ENCODE measurements at places on chromosomes 16 and 17.

GRCh38 chr16:75640598-75640997, 6.9 kb downstream of the KARS1 start:
- no peak for DNase-seq

DNA sequence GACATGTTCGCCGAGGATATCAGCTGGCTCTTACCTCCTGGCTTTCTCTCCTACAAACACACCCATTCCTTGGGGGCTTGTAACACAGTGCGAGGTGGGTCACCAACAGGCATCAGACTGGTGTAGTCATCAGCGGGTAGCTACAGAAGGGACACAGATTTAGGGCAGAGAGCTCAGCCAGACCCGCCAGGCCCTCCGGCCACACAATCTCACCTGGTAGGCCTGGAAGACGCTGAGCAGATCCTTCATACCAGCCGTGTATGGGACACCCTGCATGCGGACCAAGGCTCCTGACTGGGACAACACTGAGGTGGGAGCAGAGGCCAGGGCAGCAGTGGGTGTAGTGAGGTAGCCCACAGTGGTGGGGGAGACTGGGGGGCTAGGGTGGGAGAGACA, 5.8 kb downstream of the ESRP2 start:
- no peak for DNase-seq

DNA sequence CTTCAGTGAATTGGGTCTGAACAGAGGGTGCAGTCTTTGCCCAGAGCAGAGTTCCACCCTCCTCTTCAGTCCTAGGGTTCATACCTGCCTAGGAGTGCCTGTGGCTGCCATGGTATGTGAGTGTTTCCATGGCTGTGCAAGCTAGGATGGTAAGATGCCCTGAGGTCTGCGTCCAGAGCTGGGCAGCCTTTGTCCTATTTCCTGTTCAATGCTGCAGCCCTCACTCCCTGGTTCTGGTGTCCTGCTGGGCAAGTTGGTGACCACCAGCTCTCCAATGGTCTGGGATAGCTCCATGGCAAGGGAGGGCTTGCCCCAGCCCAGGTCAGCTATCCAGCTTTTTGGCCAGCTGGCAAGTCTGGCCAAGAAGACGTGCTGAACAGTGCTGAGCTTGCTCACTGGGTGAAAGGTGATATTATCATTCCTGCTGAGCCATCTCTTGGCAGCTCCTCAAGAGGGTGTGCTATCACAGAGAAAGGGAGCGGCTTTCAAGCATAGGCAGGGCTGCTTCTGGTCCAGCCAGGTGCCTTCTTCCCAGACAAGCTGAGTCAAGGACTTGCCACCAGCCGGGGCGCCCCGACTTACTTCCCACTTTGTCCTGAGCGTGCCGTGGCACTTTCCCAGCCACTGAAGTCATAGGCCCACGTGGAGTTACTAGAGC, 13.0 kb upstream of the NFATC3 start:
- no peak for DNase-seq

GRCh38 chr16:74997042-74997491, 1.8 kb upstream of the ZNRF1 start:
- no peak for DNase-seq

DNA sequence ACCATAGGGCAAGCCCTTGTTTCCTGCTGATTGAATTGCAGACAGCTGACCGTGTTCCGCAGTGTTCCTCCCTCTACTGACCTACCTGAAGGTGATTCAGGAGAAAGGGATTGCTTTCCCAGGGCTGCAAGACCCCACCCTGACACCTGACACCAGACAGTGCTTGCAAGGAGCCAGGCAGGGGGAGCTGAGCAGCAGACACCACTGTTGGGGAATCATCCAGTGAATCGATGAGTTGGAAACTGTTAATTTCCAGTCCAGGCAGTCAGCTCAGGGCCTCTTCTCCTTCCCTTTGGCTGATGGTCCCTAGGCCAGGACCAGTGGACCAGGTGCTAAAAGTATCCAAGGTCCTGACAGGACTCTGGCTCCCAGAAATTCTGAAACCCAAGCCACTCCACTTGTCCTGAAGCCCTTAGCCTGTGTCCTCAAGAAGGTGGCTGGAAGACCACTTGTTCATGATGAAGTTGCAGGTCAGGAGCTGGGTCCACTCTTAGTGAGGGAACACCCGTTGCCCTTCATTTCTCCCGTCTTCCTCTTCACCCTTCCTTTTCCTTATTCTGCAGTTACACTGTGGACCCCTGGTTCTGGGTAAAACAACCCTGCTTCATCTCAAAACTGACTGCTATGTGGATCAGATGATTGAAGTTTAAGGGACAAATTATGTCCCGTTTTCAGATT, 9.5 kb upstream of the UNK start:
- DNase-seq, result no peak

GRCh38 chr16:75252946-75253911, 1.8 kb upstream of the BCAR1 start:
- no peak for DNase-seq

DNA sequence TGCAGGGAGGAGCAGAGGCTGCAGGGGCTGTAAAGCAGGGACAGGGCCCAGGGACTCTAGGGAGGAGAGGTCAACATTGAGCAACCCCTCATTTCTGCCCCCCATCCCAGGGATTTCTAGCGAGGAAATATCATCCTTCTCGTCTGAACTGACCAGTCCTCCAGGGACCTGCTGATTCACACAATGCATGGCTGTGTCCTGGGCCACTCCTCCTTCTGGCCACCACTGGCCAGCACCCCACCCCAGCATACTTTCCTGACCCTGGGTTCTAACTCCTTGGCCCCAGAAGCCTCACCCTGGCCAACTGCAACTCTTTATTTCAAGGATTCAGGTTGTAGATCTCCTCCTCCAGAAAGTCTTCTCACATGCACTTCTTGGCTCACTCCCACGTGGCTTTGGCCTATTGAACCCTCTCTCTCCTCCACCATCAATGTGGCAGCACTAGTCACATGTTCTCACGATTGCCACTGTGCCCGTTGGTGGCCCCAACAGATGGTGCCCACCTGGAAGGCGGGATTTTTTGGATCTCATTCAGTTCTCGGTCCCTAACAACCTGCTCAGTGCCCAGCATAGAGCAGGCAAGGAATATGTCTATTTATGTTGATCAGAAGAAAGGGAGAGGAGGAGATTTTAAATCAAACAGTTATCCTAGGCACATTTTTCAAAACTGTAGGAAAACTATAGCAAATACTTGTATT, 41.5 kb downstream of the CUEDC1 start:
- DNase-seq, result no peak

DNA sequence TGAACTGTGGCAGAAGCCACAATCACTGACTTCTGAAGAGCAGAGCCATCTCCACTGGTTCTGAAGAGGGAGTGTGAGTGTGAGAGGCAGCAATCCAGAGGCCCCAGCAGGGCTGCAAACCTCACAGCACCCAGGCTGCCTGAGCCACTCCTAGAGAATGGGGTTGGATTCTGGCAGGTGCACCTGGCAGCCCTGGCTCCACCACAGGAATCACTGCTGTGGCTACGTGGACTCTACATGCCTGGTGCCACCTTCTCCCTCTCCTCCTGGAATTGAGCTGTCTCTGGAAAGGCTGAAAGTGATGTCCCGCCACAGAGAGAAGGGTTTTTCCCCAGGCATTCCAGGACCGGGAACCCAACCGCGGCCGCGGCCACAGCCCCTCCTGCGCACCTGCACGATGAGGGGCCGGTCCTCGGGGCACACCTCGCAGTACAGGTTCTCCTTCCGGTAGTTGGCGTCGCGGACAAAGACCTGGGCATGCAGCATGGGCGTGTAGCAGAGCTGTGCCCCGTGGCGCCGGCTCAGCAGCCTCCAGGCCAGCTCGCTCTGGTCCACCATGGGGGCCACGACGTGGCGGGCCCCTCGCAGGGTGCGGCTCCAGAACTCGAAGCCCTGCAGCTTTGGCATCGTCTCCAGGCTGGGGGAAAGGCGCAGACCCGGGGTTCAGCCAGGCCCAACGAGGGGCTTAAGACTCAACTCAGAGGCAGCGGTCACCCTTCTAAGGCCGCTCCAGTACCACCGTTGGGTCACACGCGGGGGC, 991 bp downstream of the DUS1L start:
- no peak for DNase-seq

DNA sequence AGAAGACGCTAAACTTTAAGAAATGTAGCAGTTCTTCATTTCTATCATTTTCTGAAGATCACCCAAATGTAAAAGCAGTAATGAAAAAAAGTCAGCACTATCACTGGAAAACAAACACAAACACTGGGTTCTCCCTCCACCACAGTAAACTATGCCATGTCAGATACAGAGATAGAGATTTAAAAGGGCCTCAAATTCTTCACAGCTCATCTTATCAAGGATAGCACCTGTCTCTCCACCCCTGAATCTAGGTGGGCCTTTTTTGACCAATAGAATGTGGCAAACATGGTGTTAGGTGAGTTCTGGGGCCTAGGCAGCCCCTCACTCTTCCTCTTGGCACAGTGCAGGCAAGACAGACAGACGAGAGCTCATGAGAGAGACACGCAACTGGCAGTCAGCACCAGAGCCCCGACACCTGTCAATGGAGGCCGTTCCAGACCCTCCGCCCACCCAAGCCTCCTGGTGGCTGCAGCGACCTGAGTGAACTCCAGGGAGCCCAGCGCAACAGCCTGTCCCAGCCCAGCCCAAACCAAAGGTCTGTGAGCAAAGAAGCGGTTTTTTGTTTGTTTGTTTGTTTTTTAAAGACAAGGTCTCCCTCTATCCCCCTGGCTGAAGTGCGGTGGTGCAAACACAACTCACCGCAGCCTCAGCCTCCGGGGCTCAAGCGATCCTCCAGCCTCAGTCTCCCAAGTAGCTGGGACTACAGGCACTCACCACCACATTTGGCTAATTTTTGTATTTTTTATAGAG, 79.8 kb downstream of the TBC1D16 start:
- no peak for DNase-seq

DNA sequence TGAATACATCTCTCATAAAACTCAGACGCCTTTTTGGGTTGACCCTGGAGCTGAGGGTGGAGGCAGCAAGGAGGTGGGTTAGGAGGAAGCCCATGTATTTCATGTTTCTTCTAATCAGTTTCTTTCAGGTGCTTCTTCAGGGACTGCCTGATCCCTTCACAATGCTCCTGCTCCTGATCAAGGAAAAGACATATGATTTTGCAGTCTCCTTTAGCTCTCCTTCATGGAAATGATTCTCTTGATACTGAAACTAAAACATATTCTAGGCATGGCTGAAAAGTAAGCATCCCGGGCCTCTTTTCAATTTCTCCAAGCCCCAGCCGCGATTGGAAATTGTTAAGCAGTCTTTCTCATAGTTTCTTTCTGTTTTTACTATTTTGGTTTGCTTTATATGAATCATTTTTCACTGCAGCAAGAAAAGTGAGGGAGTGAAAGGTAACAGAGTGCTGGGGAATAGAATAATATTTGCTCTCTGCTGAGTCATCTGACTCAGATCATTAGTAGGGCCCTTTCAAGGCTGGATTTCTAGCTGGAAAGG, 730.7 kb downstream of the CDH11 start:
- no peak for DNase-seq

- DNase-seq, result no peak
These were observed 33.7 kb downstream of the NLK start for GRCh38 chr17:28076144-28076543.

DNA sequence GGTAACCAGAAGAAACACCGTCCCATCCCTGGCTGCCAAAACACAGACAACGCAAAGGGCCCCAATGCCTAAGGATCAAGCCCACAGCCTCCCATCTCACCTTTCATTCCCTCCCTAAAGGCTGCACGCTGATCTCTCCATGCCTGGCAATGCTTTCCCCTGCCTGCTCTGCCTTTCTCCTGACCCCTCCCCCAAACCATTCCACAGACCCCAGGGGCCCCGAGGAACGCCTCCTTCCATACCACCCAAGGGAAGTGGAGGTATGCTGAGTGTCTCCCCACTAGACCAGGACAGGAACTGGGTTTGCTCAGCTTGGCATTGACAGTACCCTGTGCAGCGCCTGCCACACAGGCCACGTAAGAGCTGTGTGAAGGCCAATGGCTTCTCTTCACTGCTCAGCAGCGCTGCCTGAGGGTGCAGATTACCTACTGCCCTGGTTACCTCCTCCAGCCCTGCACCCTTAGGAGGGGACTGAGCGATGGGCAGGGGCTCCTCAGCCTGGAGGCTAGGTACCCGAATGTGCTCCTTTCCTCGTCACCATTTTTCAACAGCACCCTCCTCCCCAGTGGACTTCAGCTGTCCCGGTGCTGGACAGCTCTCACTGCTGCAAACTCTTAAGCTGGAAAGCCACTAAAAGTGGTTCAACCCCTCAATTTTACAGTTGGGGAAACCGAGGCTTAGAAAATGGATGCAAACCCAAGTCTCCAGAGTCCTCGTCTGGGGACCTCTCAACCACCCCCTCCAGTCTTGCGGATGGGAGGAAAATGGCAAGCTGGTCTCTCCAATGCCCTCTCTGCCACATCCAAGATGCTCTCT, 45.0 kb downstream of the SRCIN1 start:
- no peak for DNase-seq

DNA sequence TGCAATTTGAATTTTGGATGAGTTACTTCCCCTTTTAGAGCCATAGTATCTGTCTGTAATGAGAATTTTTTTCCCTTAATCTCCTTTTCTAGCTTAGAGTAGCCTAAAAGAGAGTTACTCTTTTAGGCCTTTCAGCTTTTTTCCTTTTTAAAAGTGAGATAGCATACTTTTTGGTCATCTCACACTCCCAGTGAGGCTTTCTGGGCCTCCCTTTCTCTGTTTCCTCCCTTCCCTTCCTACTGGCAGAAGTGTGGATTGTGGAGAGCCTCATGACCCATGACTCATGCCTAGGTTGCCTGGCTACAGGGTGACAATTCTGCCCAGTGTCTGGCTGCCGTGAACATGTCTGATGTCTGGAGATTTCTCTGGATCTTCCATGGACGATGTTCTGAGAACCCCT, 15.2 kb downstream of the KRT23 start:
- no peak for DNase-seq

DNA sequence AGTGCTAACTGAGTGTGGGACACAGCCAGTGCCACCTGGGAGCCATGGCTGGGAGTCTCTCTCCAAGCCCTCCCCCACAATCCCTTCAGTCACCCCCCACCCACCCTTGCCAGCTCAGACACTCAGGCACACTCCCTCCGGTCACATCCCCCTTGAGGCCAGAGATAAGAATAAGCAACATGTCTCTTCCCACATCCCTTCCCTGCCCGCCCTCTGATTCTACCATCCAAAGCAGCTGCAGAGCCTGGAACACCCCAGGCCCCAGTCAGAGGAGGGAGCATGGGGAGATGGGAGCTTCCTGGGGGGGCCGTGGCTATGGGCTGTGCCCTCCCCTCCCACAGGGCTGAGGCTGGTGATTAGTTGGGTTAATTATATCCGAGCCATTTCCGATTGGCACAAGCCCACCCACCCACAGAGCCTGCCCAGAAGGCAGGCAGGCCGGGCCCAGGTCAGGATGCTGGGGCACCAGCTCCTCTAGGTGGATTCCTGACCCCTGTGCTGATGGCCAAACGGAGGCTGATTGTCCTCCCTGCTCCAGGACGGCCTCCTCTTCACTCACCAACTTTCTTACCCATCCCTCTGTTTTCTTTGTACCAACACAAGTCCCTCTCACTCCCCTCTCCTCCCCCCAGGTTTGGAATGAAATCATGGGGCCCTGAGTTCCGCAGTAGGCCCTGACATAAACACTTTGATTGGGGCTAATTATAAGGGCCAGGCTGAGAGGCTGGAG, 28.6 kb upstream of the MEIOC start:
- no peak for DNase-seq

GRCh38 chr16:49625311-49626065, 230.4 kb downstream of the ZNF423 start:
- no peak for DNase-seq

- no peak for DNase-seq
These were observed 95.4 kb downstream of the CYLD start for GRCh38 chr16:50837324-50837723.
